Parietal lobe (tissue), 2 donors: ENCODE measurements at places on chromosomes 1 and 21. TPM values are rescaled to one million over a fixed set of nuclear protein-coding genes. Genes with fewer than 3 reads are reported as not detected.

GJA8 gene
- not detected for total RNA-seq

CHIA gene
- not detected for total RNA-seq

SYT14 gene
- total RNA-seq: 75.1 TPM

CD5L gene
- not detected for total RNA-seq

MROH7 gene
- 2.5 TPM for total RNA-seq

HSPA13 gene
- 113 TPM for total RNA-seq

PPM1J gene
- 3.4 TPM for total RNA-seq

TDRD5 gene
- 1.9 TPM for total RNA-seq

PSRC1 gene
- total RNA-seq: 14.1 TPM

RGL1 gene
- 60.7 TPM for total RNA-seq

LCK gene
- total RNA-seq: not detected

TSNAX gene
- 38.2 TPM for total RNA-seq

LAMB3 gene
- total RNA-seq: 1.3 TPM

JAK1 gene
- total RNA-seq: 60.1 TPM

RHOU gene
- 28.2 TPM for total RNA-seq

COL8A2 gene
- 0.94 TPM for total RNA-seq

DNAH14 gene
- 19.1 TPM for total RNA-seq

C4BPA gene
- not detected for total RNA-seq

PCP4L1 gene
- total RNA-seq: 1.9 TPM

MPL gene
- not detected for total RNA-seq

PRAMEF14 gene
- not detected for total RNA-seq

SH3D21 gene
- total RNA-seq: 4.7 TPM

KIAA0040 gene
- total RNA-seq: 1.3 TPM

SFT2D2 gene
- total RNA-seq: 46.3 TPM

EXO1 gene
- total RNA-seq: 5.0 TPM

MTARC2 gene
- total RNA-seq: 8.1 TPM

HECTD3 gene
- 29.1 TPM for total RNA-seq

ARHGEF10L gene
- total RNA-seq: 44.8 TPM

KRTAP10-6 gene
- total RNA-seq: not detected

HES3 gene
- not detected for total RNA-seq

IL22RA1 gene
- not detected for total RNA-seq
